ENCODE measurements at places on chromosomes 16 and 17. TPM values are rescaled to one million over a fixed set of nuclear protein-coding genes. Genes with fewer than 3 reads are reported as not detected.

Gene AANAT
- not detected for polyA plus RNA-seq

Gene WNT9B
- not detected for polyA plus RNA-seq

Gene MEIOB
- not detected for polyA plus RNA-seq

Gene SERPINF2
- 0.25 TPM for polyA plus RNA-seq

Gene RNF157
- 10.5 TPM for polyA plus RNA-seq

Gene CNTNAP4
- polyA plus RNA-seq: not detected

Gene HEATR9
- not detected for polyA plus RNA-seq

Gene C16orf89
- polyA plus RNA-seq: not detected

Gene ELMO3
- not detected for polyA plus RNA-seq

Gene TMEM238L
- polyA plus RNA-seq: not detected

Gene GNGT2
- 14.7 TPM for polyA plus RNA-seq

Gene ZC3H7A
- 29.7 TPM for polyA plus RNA-seq

Gene NME2
- 385 TPM for polyA plus RNA-seq

Gene PRM2
- polyA plus RNA-seq: not detected

Gene MAP2K6
- polyA plus RNA-seq: 17.3 TPM

Gene NPIPB9
- polyA plus RNA-seq: 0.53 TPM

Gene SHISA9
- not detected for polyA plus RNA-seq

Gene VASN
- polyA plus RNA-seq: 0.12 TPM

Gene MGAT5B
- polyA plus RNA-seq: not detected

Gene CCL4L2
- polyA plus RNA-seq: 58.5 TPM

Gene SCO1
- 15.7 TPM for polyA plus RNA-seq

Gene NOXO1
- not detected for polyA plus RNA-seq
